ENCODE measurements at places on chromosomes 4 and X.

- no peak for DNase-seq
Measured at GRCh38 chr4:109004418-109004817, 241.6 kb upstream of the ETNPPL start.

DNA sequence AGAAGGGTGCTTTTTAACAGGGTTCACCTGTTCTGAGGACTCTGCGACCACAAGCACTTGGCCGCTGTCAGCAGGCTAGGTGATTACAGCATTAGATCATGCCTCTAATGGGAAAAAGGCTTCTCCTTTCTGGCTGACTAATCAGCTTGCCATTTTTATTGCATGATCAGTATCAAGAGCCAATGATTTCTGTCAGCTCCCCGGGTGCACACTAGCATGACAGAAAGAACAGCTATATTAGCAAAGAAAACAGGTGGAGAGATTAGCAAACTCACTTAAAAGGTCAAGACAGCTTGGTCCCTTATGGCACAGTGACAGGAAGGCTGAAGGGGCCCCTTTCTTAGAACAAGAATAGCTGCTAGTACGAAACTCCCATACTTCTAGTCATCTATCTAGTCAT is 170.0 kb downstream of the SMIM20 start:
- no peak for DNase-seq

DNA sequence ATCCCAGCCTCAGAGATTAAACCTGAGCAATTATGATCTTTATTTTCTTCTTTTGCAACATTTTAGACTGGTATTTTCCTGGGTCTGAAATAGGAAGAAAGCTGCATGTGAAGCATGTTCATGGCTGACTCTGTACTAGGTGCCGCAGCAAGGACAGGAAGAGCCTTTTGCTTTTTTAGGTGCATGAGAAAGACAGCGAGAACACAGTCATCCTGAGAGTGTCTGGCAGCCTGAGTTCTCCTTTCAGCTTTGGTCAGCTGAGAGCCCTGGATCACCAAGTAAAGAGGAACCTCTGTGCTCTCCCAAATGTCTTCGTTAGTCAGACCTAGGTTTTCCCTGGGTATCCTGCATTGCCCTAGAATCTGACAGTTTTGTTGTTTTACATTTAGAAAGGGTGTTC is 29.8 kb downstream of the FAM149A start:
- no peak for DNase-seq

GRCh38 chr4:74278490-74278889 is 29.8 kb upstream of the EPGN start:
- DNase-seq, result no peak

DNA sequence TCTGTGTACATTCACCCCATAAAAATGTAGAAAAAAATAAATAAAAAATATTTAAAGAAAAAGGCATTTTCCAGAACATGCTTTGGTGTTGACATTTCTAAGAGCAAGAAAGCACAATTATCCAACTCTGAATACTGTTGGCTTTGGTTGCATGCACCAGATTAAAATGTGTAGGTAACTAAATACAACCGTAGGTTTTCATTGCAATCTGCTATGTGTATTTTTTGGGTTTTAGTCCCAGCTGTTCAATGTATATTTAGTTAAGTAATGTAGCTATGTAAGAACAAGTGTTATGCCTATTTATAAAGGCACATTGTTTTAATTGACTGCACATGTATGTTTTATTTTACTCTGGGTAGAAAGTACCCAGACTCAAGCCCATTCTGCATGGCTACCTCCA is 108.1 kb upstream of the PAQR3 start:
- no peak for DNase-seq

Measured in activated naive CD8-positive, alpha-beta T cell treated with anti-CD3 and anti-CD28 coated beads, Interleukin-2, amount 50 U/mL, for 16 hours (primary cell).